GM12865 (cell line): ENCODE measurements at places on chromosomes 2 and 18.

GRCh38 chr18:37502036-37502435 is 63.6 kb downstream of the CELF4 start:
- DNase-seq: no peak

GRCh38 chr2:47039913-47040562 is 115.1 kb downstream of the STPG4 start:
- no peak for DNase-seq

DNA sequence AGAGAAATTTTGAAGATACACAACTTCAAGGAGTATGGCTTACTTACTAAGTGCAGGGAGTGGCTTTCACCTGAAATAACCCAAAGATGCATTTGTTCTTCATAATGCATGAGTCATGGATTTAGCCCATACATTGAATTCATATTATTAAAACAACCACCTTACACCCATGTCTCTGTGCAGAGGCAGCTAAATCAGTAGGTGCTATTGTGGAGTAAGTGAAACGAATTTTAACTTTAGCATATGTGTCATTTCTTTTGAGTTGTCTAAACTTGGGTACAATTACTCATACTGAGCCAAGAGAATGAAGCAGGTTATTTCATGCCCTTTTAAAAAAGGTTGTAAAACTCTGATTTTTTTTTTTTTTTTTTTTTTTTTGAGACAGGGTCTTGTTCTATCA is 11.0 kb upstream of the ANKRD29 start:
- peak; percentile 12 for DNase-seq

DNA sequence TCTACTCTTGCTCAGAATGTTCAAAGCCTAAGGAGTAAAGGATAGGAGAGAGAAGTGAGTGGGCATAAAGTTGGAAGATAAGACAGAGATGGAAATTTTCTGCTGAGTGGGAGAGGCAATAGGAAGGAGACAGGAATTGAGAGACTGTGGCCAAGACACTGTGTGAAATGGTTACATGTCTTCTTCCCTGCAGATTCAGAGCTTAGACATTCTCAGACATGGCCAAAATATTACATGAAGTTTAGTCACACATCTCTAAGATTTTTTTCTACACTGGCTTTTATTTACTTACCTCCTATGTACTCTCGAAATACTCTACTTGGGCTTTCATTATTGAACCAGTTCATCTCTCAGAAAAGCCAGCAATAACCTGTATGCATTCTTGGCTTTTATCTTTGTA is 363.0 kb upstream of the FANCL start:
- DNase-seq: no peak

- DNase-seq: no peak
Measured at GRCh38 chr18:69974365-69974764, 26.7 kb upstream of the CD226 start.

DNA sequence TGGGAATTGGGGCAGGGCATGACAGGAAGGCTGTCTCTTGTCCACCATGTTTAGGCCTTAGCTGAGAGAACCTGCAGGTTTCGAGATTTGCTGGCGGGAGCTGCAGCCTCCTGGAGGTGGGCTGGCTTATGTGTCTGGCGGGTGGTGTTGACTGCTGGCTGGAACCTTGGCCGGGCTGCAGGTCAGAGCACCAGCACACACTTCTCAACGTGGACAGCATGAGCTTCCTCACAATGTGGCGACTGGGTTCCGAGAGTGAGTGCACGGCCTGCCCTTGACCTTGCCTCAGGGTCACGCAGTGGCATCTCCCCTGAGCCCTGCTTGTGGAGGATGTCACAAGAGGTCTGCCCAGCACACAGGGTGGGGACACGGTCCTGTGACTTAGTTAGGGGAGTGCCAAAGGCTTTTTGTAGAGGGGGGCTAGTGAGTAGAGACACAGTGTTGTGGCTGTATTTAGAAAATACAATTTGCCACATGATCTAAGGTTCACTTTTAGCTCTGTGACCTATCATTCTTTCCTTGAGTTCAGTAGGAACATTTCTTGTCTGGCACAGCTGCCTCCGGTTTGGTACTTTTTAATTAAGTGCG is 134.8 kb downstream of the SEPTIN10 start:
- DNase-seq: no peak

- DNase-seq: no peak
Measured at GRCh38 chr2:10846110-10846861, 33.7 kb upstream of the PDIA6 start.

DNA sequence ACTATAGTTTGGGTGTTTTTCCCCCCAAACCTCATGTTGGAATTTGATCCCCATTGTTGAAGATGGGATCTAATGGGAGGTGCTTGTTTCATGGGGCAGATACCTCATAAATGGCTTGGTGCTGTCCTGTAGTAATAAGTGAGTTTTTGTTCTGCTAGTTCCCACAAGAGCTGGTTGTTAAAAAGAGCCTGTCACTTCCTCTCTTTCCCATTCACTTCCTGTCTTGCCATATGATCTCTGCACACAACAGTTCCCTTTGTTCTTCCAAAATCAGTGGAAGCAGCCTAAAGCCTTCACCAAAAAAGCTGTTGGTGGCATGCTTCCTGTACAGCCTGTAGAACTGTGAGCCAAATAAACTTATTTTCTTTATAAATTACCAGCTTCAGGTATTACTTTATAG is 768.2 kb upstream of the VRK2 start:
- no peak for DNase-seq

DNA sequence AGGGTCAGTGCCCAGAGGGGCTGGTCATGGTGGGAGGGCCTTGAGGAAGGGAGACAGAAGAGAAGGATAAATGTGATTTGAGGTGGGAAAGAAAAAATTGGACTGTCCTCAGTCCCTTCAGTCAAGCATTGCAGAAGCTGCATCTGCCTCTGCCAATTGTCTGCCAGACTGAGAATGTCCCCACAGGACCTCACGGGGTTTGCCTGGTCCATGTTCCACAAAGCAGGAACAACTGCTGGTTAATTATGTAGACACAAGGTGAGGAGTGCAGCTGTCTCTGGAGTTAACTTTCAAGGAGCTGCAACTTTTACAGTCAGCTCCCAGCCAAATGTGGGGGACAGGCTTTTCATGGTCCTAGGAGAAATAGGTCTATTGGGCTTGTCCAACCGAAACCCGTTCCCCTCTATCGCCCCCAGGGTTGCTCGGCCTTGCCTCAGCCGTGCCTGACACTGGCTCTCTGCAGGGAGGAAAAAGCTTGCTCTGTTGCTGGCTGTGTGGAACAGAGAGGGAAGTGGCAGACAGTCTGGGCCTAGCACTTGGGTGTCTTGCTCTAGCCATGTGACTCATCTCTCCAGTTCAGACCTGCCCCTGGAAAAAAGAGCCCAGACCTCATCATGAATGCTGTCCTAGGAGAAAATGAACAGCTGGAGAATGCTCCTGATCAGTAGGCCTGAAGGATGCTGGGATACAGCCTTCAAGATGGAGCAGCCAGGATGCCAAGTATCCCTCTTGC is 31.1 kb upstream of the PAX8 start:
- no peak for DNase-seq

DNA sequence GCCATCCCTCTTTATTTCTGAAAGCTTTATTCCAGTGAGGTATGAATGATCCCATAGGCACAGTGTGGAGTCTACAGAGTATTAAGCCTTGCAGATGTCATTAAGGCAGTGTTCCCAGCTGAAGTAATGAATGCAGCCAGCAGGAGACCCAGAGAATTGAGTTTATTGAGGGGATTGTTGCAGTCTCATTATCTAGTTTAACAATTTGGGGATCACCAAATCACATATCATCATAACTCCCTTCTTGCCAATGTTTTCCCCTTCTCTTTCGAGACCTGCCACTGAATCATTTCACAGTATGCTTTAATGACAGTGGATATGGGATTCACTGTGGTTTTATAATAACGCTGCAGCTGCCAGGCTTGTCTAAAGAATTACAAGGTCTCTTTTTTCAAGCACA is 249.3 kb upstream of the FSHR start:
- no peak for DNase-seq

GRCh38 chr18:71336576-71337210 is 1047.8 kb downstream of the SOCS6 start:
- DNase-seq: no peak

DNA sequence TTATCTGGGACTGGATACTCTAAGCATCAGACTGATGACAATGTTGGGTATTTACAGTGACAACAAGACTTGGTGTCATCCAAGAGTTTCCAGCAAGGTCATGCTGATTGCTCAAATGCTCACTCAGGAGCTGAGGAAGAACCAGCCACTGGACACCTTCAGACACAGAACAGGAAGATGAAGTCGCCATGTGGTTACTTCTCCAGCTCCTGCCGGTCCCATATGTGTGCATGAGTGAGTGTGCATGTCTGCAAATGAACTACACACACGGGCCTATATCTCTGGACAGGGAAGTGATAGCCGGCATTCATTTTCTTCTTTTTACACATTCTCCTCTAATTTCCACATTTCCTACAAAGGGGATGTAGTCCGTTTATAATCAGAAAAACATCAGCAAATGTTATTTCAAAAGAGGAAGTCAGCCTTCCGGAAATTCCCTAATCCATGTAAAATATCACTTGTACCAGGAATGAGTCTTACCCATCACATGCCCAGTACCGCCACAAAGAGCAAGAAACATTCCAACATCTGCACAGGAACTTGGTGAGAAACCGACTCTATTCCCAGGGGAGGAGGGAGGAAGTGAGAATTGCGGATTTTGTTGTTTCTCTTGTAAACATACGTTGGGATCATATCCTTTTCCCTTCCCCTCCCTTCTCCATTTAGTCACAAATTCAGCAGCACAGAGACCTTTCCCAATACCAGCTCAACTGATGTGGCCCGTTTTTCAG is 10.8 kb downstream of the RFX8 start:
- no peak for DNase-seq

GRCh38 chr2:226835796-226836547 is at the start of gene RHBDD1:
RHBDD1 (plus strand) TSS chr2:226836054; CDS start chr2:226864694, 28,640 bp downstream.
- DNase-seq: peak; percentile 99

DNA sequence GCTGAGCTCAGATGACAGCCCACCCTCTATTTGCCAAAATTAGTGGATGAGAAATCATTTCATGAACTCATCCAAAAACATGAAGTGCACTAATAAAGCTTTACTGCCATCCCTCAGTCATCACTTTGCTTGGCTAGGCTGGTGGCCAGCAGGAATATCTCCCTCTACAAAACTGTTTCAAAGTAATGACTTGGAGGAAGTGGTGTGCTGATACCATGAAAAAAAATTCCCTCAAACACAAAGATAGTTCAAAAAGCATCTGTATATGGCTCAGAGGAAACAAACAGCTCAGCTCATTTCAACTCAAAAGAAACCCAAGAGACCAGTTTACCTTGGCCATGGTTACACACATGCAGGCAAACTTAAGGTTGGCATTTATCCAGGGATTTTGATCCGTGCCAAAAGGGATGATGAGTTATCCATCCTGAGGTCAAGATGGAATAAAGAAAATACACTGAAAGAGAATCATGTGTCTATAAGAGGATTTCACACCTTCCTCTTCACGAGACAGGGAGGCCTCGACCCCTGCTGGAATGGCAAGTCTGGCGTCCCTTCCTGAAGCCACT is 18.4 kb upstream of the WIPF1 start:
- DNase-seq: no peak

DNA sequence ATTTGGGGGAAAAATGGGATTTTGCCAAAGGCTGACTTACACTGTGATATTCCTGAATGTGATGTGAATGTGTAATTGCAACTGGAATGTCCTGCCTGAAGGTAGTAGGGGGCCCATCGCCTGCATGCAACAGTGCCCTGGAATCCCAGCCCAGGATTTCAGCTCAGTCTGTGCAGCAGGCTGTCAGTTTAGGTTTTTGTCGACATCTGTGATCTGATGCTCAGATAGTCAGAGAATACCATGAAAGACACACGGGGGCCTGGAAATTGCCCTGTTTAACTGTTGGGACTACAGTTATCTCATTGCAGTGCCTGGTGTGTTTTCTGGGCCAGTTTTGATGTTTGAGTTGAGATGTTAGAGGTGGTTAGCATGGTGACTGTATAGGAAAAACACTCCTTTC is 84.5 kb upstream of the HK2 start:
- no peak for DNase-seq

GRCh38 chr18:67092141-67092540 is 424.4 kb downstream of the DSEL start:
- DNase-seq: no peak

DNA sequence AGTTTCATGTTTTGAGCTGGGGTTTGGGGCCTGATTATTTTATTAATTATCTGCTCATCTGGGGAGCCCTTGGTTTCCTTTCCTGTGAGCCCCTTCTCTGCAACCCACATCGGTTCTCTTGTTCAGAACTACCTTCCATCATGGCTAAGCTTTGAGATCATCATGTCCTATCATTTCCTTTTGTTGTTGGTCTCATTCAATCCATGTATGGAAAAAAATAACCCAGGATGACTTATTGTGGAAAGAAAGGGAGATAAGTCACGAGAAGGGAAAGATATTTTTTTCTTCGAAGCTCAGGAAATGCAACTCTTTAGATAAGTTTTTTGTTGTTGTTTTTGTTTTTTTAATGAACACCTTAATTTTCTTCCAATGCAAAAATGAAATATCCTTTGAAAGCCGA is 43.7 kb downstream of the EHD3 start:
- DNase-seq: no peak

GRCh38 chr2:156437272-156437930 is 1.2 kb downstream of the GPD2 start:
- DNase-seq: peak; percentile 36

GRCh38 chr2:156892467-156893281 is 364.8 kb upstream of the GALNT5 start:
- DNase-seq: peak; percentile 52
